ENCODE measurements at places on chromosomes 3 and 15. TPM values are rescaled to one million over a fixed set of nuclear protein-coding genes. Genes with fewer than 3 reads are reported as not detected.

ZNF609 gene
- total RNA-seq = 19.5 TPM

MYLK gene
- 325 TPM for total RNA-seq

UBE2E2 gene
- 51.8 TPM for total RNA-seq

MASP1 gene
- total RNA-seq = 178 TPM

PLSCR5 gene
- total RNA-seq = not detected

MYO1E gene
- 82.2 TPM for total RNA-seq

RASSF1 gene
- total RNA-seq = 43.8 TPM

GOLGA6D gene
- total RNA-seq = not detected

TRANK1 gene
- total RNA-seq = 12.1 TPM

IREB2 gene
- total RNA-seq = 34.2 TPM

OXSM gene
- 10.8 TPM for total RNA-seq

SLC51B gene
- 1.5 TPM for total RNA-seq

MYL3 gene
- total RNA-seq = not detected

PRSS50 gene
- not detected for total RNA-seq

OXTR gene
- total RNA-seq = 0.15 TPM

TMCO5A gene
- not detected for total RNA-seq

STRIT1 gene
- total RNA-seq = not detected

TNFAIP8L3 gene
- total RNA-seq = 47.5 TPM

HESX1 gene
- total RNA-seq = 1.2 TPM

LRRC2 gene
- under 0.01 TPM for total RNA-seq

GPR87 gene
- total RNA-seq = 0.29 TPM

CACNA2D3 gene
- under 0.01 TPM for total RNA-seq

FBXL22 gene
- total RNA-seq = 0.15 TPM

KLHL40 gene
- total RNA-seq = not detected

IVD gene
- total RNA-seq = 79.6 TPM

SLC9C1 gene
- total RNA-seq = not detected

UPK1B gene
- total RNA-seq = not detected

TUSC7 gene
- not detected for total RNA-seq

MOBP gene
- total RNA-seq = under 0.01 TPM

ITGA11 gene
- 8.6 TPM for total RNA-seq

CD200R1 gene
- total RNA-seq = not detected

GOLGA6A gene
- total RNA-seq = not detected

NEK10 gene
- total RNA-seq = 38.5 TPM

NSUN3 gene
- total RNA-seq = 11.4 TPM

CAMKV gene
- not detected for total RNA-seq

Measured in smooth muscle cell of trachea (primary cell).